ENCODE measurements at places on chromosomes 2 and 18. TPM values are rescaled to one million over a fixed set of nuclear protein-coding genes. Genes with fewer than 3 reads are reported as not detected.

DNA sequence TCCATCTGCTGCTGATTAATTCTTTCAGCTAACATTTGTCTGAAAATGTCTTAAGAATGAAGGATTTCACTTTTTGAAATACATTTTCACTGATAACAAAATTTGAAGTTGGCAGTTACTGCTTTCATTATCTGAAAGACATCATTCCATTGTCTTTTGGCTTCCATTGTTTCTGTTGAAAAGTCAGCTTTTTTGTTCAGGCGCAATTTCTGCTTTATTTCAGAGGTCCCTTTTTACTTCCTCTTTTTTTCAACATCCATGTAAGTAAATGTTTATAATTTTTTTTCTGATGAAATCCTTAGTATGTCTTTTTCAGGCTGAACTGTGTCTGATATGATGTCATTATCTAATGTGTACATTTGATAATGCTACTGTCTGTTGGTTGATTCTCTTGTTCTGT lies 184.2 kb downstream of the RND3 start:
- H3K4me3 ChIP-seq = no peak overlapping the region
- no peak overlapping the region for H3K27ac ChIP-seq
- no peaks in the 10 kb centered on the region for H3K27me3 ChIP-seq

The ANKRD62 gene
- 0.97 TPM for total RNA-seq

The ZNF804A gene
- total RNA-seq = not detected

The NEU2 gene
- total RNA-seq = not detected

DNA sequence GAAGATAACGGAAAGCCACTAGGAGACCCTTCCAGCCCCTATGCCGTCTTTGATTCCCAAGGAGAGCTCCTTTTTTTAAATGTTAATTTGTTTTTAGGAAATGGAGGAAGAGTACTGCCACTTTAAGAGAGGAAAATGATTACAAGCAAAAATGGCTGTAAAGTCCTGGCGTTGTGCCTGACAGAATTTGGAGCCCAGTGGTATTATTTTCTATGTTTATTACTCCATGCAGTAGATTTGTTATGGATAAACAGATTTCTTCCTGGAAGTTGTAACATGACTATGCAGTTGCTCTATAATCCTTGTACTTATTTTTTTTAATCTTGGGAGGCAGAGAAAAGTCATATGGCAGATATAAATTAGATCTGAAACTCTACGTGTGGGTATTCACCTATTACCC lies 141.3 kb downstream of the GBX2 start:
- no peak overlapping the region for H3K4me3 ChIP-seq
- H3K4me1 ChIP-seq = no peaks in the 10 kb centered on the region
- no peaks in the 10 kb centered on the region for H3K27me3 ChIP-seq
- H3K27ac ChIP-seq = no peak overlapping the region
- DNase-seq = no peak

The B3GNT2 gene
- total RNA-seq = 38.6 TPM

DNA sequence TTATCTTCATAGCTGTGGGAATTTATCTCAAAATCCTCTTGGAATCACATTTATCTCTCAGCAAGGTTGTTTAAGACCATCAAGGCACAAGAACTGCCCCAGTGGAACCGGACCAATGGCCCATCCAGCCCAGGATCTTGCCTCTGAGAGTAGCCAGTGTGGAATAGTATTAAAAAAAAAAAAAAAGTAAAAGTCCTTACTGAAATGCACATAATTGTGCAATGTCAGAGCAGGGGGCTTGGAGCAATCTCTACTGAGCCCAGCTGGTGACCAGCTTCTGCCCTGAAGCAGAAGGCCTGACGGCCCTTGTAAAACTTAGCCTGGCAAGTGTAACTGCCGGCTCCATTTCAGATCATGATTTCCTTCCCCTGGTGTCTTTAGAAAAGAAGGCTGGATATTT lies 355.6 kb upstream of the PIK3C3 start:
- H3K27me3 ChIP-seq = no peaks in the 10 kb centered on the region
- H3K4me1 ChIP-seq = no peaks in the 10 kb centered on the region
- no peak for DNase-seq
- no peaks in the 10 kb centered on the region for H3K36me3 ChIP-seq
- H3K4me3 ChIP-seq = no peak overlapping the region

DNA sequence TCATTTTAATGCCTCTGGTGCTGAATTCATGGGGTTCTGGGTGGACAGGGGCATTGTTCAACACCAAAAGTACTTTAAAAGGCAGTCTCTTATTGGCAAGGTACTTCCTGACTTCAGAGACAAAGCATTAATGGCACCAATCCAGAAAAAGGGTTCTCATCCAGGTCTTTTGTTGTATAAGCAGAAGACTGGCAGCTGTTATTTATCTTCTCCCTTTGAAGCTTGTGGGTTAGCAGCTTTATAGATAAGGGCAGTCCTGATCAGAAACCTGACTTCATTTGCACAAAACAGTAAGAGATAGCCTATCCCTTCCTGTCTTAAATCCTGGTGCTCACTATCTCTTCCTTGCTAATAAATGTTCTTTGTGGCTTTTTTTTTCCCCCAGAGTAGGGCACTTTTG lies 68.8 kb downstream of the VPS54 start:
- no peak for DNase-seq
- no peak overlapping the region for H3K27ac ChIP-seq
- no peak overlapping the region for H3K4me3 ChIP-seq
- H3K27me3 ChIP-seq = no peaks in the 10 kb centered on the region
- no peaks in the 10 kb centered on the region for H3K4me1 ChIP-seq
- no peaks in the 10 kb centered on the region for H3K36me3 ChIP-seq

The DLGAP1 gene
- 0.95 TPM for total RNA-seq

DNA sequence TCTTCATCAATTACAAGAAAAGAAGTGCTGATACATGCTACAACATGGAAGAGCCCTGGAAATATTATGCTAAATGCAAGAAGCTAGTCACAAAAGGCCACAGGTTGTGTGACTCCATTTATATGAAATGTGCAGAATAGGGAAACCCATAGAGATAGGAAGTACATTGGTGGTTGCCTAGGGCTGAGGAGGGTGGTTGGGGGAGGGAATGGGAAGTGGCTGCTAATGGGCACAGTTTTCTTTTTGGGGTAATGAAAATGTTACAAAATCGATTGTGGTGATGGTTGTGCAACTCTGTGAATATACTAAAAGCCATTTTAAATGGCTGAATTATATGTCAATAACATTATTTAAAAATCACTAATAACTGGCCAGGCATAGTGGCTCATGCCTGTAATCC lies 24.3 kb upstream of the RESP18 start:
- no peaks in the 10 kb centered on the region for H3K36me3 ChIP-seq
- H3K4me1 ChIP-seq = peaks cover 3% of the 10 kb centered on the region
- no peak for DNase-seq

The CRYBA2 gene
- not detected for total RNA-seq

- H3K36me3 ChIP-seq = no peaks in the 10 kb centered on the region
- H3K4me3 ChIP-seq = no peak overlapping the region
- H3K27me3 ChIP-seq = no peaks in the 10 kb centered on the region
- H3K4me1 ChIP-seq = peaks cover 23% of the 10 kb centered on the region
- no peak for DNase-seq
- H3K27ac ChIP-seq = no peak overlapping the region
These were observed 13.4 kb downstream of the CERS6 start for GRCh38 chr2:168469281-168469988.

DNA sequence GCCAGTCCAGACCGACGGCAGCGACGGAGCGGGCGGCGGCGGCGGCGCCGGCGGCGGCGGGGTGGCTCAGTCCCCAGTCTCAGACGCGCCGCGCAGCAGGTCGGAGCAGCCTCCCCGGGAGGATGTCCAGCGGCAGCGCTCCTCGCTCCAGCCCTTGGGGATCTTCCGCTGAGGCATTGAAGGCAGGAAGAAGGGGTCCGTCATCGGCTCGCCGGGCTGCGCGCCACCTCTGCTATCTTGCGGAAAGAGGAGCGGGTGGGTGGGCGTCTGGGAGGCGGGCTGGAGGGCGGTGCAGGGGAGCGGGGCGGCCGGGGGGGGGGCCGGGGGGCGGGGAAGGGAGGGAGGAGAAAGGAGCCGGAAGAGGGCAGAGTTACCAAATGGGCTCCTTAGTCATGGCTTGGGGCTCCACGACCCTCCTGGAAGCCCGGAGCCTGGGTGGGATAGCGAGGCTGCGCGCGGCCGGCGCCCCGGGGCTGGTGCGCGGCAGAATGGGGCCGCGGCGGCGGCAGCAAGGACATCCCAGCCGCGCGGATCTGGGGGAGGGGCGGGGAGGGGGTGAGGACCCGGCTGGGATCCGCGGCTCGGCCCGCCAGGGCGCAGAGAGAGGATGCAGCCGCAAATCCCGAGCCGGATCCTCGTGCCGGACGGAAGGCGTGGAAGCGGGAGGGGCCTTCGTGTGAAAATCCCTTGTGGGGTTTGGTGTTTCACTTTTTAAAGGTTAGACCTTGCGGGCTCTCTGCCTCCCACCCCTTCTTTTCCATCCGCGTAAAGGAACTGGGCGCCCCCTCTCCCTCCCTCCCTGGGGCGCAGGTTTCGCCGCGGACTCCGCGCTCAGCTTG lies at the start of gene NETO1:
NETO1 (minus strand) TSS at position 242 of the 839 bp plus-strand sequence. CDS start 696 bp downstream, outside the sequence.
- H3K4me1 ChIP-seq = peaks cover 6% of the 10 kb centered on the region
- H3K27ac ChIP-seq = no peak within 1 kb of the TSS
- H3K36me3 ChIP-seq = no peaks in the 10 kb centered on the region
- H3K4me3 ChIP-seq = peak within 1 kb of the TSS; percentile 3

The CHRNA1 gene
- not detected for total RNA-seq

DNA sequence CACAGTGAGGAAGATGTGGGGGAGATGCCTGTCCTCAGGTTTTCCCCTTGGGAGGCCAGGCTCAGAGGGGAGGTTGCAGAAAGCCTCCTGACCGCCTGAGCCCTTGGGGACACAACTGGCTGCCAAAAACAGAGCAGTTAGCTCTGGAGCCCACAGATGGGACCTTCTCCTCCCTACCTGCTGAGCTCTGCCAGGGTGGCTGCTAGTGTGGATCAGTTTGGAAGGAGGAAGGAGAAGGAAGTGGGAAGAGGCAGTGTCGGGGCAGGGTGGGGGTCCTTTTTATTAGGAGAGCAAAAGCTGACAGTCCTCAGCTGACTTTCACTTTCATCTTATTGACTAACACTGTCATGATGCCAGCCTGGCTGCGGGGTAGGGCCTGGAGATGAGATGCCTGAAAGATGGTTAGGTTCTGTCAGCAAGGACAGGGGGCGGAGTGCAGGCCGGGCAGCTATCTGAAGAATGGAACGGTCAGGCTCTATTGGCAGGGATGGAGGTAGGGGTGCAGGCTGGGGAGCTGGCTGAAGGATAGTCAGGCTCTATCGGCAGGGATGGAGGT lies 188.5 kb upstream of the HDAC4 start:
- no peaks in the 10 kb centered on the region for H3K4me1 ChIP-seq
- H3K4me3 ChIP-seq = no peak overlapping the region
- no peak overlapping the region for H3K27ac ChIP-seq
- no peaks in the 10 kb centered on the region for H3K27me3 ChIP-seq
- DNase-seq = no peak
- no peaks in the 10 kb centered on the region for H3K36me3 ChIP-seq

DNA sequence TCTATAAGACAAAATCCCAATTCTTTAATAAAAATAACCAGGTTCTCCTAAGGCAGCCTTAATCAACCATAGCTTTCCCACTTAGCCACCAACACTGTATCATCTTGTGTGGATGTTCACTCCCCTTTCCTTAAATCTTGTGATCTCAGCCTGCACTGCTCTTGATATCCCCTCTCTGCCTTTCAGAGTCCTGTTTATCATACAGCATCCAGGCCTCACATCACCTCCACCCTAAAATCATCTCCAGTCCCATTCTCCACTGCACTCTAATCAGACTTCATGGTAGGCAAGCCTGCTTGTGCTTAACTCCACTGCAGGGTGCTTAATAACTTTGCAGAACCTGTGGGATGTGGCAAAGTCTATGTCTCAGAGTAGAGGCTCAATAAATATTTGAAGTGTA lies 18.8 kb downstream of the ARHGAP15 start:
- no peaks in the 10 kb centered on the region for H3K4me1 ChIP-seq
- no peak for DNase-seq
- H3K27ac ChIP-seq = no peak overlapping the region
- no peaks in the 10 kb centered on the region for H3K27me3 ChIP-seq

Measured in esophagus squamous epithelium (tissue), 5 donors.